ENCODE measurements at places on chromosomes 2 and 18. TPM values are rescaled to one million over a fixed set of nuclear protein-coding genes. Genes with fewer than 3 reads are reported as not detected.

DNA sequence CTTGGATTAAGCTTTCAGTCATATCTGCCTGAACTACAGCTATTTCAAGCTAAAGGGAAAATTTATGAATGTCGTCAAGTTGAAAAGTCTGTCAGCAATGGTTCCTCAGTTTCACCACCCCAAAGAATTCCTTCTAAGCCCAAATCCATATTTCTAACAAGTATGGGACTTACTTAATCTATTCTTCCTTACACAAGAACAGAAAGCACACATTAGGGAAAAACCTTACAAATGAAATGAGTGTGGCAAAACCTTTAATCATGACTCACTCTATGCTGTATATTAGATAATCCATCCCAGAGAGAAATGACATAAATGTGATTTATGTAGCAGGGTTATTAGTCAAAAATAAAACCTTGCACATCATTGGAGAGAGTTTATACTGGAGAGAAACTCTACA is 78.9 kb downstream of the RAB31 start:
- no peak for DNase-seq

GRCh38 chr2:84631047-84631446 is 114.7 kb downstream of the DNAH6 start:
- DNase-seq, result no peak

DNA sequence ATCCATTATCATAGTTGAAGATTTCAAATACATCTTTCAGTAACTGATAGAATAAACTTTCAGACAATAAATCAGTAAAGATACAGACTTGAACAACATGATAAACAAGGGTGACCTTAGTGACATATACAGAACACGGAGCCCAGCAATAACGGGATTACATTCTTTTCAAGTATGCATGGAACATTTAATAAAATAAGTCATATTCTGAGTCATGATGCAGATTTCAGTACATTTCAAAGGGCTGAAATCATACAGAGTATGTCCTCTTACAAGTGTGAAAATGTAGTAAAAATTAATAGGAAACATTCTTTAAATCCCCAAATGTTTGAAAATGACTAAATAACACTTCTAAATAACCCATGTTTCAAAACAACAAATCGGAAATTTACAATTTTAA is 17.2 kb upstream of the KLHL29 start:
- no peak for DNase-seq

DNA sequence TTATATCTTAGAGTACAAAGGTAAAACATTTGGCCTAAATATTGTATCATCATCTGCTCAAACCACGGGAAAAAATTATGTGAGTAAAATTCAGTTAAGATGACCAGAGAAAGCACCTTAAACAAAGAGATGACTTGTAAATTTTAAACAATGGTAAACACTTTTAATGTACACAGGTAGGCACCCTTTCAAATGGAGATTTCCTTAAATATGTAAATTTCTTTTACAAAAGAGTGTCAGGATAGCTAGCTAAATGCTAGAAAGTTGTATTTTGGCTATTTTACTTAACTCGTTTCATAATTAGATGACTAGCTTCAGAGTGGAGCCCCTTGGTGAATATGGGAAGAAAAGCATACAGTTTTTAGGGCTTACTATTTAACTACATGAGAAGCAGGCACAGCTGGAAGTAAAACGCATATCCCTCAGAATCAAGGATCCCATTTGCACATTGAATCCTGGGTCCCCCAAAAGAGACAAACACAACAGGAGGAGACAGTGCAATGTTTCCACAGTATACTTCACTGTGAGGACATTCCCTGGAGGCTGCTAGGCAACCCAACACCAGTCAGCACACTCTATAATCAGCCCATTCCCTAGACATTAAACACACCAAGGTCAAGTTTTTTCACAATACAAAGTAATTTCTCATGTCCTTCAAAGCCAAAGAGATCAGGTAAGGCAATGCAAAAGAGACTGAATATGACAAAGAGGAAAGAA is 1154.4 kb downstream of the DPP10 start:
- DNase-seq, result no peak

DNA sequence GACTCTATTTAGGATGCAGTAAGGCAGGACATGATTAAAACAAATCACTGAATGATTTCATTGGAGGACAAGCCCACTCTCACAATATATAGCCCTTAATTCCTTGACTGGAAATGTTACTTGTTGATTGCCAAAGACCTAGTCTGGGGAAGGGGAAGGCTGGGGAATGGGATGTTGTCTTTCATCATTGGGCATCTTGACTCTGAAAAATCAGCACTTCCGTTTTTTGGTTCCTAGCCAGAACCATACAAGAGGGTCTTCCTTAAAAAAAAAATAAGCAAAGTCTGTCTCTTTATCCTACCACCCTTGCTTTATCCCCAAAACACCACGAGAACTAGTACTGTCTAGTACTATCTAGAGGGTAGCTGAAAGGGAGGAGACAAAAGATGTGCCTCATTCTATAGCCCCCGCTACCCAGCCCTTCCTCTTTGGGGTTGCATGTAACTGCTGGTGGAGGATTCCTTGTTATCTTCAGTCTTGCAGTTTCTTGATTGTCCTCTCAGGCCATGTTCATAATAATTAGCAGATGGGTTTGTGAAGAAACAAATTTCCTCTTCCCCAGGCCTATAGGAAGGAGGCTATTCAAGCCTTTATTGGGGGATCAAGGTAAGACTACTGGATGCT is 55.8 kb downstream of the NEMP2 start:
- no peak for DNase-seq

DNA sequence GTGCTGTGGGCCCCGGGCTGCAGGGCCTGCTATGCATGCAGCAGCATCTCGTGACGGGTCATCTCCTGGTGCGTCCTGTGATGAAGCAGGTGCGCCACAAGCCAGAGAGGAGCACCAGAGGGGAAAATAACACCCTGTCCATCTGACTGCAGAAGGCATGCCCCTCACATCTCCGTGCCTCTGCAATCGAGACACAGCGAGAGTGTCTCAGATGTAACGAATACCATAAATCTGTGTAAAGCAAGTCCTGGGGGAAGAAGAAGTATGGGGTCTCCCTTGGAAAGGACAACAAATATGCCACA is 137.5 kb downstream of the PTGR3 start:
- no peak for DNase-seq

GRCh38 chr2:191530618-191531017 is 147.3 kb upstream of the NABP1 start:
- DNase-seq, result no peak

DNA sequence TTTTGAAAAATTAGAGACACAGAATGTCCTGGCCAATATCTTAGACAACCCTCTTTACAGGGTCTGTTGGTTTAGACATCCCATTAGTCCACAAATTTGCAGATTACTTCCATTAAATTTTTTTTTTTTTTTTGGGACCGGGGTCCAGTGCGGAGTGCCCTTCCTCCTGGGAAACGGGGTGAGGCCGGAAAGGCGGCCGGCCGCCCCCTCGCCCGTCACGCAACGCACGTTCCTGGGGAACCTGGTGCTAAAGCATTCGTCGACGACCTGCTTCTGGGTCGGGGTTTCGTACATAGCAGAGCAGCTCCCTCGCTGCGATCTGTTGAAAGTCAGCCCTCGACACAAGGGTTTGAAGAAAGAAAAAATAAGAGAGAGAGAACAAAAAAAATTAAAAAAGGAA is 21.5 kb upstream of the RBFA start:
- DNase-seq, result no peak

- no peak for DNase-seq
Measured at GRCh38 chr2:39597314-39597713, 68.4 kb upstream of the TMEM178A start.

DNA sequence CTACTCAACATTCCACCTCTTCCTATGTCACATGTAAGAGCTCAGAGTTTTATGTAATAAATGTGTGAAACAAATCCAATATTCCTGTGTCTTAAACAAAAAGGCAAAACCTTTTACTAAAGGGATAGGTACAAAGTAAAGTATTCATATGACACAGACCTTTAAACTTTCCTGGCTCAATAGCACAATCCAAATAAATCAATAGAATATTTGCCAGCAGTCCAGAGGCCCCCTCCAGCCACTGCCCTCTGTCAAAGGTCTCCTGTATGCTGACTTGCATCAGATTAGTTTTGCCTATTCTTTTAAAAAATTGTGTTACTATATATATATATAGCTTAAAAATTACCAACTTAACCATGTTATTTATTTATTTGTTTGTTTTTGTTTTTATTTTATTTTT is 17.7 kb upstream of the PHLPP1 start:
- no peak for DNase-seq

GRCh38 chr2:159939946-159940345 is 122.5 kb downstream of the PLA2R1 start:
- DNase-seq, result no peak

- DNase-seq, result no peak
Measured at GRCh38 chr18:69953191-69953590, 5.5 kb upstream of the CD226 start.

GRCh38 chr18:9854801-9855676 is 30.7 kb upstream of the TXNDC2 start:
- DNase-seq, result no peak

- no peak for DNase-seq
Measured at GRCh38 chr2:29423061-29423666, 307.9 kb downstream of the CLIP4 start.

- DNase-seq, result no peak
Measured at GRCh38 chr2:233856184-233856583, 1.8 kb upstream of the HJURP start.

DNA sequence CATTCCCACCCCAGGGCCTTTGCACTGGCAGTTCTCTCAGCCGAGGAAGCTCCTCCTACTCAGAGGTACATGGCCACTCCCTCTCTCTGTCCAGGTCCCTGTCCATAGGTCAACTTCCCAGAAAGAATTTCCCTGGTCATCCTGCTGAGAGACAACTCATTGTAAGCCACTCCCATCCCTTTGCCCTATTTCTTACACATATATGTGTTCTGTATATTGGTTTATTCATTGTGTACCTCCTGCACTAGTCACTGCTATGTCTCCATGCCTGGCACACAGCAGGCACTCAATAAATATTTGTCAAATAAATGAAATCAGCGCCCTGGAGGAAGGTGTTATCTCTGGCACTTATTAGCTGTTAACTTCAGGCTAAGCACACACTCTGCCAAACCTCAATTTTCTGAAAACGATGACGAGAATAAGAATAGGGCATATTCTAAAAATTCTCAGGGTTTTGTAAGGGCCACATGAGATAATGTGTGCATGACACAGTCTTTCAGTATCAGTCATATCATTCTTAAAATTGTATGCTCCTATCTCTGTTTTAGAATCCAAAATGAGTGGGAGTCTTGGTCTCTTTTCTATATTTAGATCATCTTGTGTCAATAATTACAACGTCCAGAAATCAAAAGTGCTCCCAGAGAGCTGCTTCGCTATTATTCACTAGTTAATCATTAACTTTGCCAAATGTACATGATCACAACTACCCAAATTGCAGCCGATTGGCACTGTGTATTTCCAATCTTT is 198.0 kb downstream of the ALK start:
- DNase-seq, result no peak

DNA sequence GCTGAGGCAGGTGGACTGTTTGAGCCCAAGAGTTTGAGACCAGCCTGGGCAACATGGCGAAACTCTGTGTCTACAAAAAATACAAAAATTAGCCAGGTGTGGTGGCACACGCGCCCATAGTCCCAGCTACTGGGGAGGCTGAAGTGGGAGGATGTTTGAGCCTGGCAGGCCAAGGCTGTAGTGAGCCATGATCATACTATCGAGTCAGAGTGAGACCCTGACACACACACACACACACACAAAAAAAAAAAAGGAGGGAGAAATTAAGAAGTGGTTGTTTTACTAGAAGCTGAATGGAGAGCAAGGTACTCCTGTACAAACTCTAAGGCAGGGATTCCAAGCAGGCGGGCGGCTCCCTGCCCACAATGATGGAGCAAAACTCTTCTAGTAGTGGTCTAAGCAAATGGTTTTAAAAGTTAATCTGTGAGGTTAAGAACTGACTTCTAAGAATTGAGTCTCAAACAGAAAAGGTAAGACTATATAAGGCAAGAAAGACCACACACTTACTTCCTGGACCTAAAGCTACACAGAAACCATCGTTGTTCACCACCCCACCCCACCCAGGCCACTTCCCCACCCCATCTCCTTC is 2.6 kb downstream of the ANKRD44 start:
- DNase-seq, result peak; percentile 63

DNA sequence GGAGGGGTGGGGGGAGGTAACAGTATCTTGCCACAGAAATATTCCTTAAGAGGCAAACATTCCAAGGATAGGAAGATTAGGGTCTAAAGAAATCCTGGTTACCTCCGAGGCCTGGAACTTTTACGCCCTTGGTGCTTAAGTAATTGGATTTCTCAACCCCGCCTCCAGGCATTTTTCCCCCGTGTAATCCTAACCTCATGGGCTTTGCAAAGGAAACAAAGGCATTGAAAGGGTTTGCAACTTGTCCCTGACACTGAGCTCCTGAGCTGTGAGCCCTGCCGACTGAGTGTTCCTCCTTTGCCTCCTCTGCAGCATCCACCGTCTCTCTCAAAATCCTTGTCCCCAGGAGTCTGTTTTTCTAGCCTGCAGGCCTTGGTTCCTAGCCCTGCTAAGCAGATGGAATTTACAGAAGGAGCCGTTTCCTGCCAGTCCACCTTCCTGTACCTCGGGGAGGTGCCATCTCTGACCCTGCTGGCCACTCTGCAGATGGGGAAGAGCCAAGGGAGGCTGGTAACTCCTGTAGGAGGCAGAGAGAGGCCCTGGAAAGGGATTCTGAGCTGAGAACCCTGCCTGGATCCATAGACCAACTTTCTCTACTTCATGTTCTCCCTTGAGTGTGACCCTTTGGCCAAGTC is 24.2 kb downstream of the TET3 start:
- no peak for DNase-seq

KIF1A gene
- 0.97 TPM for total RNA-seq

RSAD2 gene
- 2.2 TPM for total RNA-seq

COQ10B gene
- 20.8 TPM for total RNA-seq

TEKT4 gene
- not detected for total RNA-seq

ALPG gene
- total RNA-seq, result not detected

Measured in activated T-helper 2 cell treated with anti-CD3 and anti-CD28 coated beads, Interferon-gamma antibody, Interleukin-2, Interleukin-4, amounts not matched to agents 10 μg/mL and 5 μg/mL and 100 μg/mL, durations not matched to agents 14 hours and 24 hours and 36 hours (primary cell).